ENCODE measurements at places on chromosomes 16 and 17.

GRCh38 chr17:64262198-64262999 is 661 bp downstream of the TEX2 start:
- DNase-seq, result peak; percentile 25

DNA sequence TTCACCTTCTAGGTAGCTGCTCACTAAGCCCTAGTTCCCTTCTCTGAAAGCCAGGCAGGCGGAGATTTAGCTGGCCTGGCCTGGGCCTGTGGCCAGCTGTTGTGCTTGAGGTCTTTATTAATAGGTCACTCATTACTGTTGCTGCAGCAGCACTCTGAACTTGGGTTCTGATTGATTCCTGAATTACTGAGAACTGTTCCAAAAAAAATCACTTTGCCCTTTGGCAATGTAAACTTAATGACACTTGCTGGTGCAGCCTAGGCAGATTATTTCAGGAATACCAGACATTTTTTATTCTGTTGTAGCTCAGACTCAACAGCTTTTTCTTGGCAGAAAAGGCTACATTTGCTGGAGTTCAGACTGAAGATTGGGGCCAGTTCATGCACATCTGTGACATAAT is 2.7 kb downstream of the TOM1L1 start:
- DNase-seq, result no peak

GRCh38 chr16:81707411-81708265 is 71.5 kb upstream of the PLCG2 start:
- no peak for DNase-seq

GRCh38 chr16:29674188-29674587 is 4.8 kb upstream of the QPRT start:
- peak; percentile 84 for DNase-seq

- DNase-seq, result no peak
Observed at GRCh38 chr16:5042574-5043171, 8.9 kb upstream of the NAGPA start.

DNA sequence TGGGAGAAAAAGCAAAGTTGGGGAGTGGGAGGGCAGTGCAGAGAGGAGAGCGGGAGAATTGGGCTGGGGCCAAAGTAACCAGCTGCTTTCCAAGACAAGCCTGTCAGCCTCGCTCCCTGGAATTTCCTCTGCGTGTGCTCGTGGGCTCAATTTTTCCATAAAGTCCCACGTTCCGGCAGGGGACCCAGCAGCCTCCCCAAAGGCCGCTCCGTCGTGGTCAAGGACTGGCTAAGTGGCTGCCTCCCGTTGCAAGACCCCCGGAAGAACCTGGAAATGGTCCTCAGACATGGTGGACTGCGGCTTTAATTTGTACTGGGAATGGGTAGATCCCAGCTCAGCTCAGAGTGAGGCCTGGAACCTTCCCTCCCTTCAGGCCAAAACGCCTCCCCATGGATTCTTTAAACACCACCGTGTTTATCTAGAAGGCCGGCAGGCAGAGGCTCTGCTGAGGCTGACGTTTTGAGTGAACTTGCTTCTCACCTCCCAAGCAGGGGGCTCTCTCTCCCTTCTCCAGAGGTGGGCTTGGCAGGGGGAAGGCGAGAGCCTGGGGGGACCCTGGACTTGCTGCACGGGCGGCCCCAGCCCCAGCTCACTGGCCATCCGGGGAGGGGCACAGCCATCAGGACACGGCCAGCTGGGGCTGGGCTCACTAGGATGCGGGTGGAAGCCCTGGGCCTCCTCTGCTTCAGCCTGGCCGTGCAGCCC is 190.0 kb downstream of the C16orf95 start:
- DNase-seq, result no peak

DNA sequence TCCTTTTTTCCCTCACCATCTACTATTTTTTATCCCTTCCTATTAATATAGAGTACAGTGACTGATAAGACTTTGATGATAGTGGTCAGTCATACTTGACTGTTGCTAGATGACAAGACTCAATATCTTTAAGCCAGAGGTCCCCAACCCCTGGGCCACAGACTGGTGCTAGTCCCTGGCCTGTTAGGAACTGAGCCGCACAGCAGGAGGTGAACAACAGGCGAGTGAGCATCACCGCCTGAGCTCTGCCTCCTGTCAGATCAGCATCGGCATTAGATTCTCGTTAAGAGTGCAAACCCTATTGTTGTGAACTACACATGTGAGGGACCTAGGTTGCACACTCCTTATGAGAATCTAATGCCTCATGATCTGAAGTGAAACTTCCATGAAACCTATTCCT is 341.3 kb downstream of the BCAS3 start:
- no peak for DNase-seq

DNA sequence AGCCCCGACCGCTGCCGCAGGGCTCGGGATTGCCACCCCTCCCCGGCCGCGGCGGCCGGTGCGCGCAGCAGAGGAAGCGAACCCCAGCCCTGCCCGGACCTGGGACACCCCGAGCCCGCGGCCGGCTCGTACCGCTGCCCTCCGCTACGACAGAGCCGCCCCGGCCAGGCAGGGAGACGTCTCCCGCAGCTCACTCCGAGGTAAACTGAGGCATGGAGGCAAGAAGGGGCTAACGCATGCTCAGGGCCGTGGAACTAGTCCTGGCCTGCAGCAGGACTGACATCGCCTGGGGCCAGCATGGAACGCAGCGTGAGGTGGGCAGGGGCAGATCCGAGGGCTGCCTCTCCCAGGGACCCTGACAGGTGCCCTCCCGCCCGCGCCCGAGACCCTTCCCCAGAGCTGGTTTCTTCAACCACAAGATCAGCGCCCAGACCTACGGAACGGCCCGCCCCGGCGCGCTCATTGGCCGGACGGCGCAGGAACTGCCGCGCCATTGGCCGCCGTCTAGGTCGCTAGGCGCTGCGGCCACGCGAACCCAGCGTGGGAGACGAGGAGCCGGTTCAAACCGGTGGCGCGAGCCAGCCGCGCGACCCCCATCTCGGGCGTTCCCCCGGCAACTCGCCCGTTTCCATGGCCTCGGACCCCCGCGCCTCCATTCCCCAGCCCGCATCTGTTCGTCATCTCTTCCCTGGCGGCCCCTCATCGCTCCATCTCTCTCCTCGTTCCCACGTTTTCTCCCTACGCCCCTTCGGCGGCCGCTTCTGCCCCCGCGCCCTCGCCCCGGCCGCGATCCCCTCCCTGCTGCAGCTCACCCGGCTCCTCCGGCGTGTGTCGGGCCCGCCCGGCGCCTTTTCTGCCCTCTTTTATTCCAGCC is at the start of gene SLC43A2:
Gene SLC43A2 (minus strand): TSS at position 853 of the 874 bp plus-strand sequence. CDS start 960 bp downstream, outside the sequence.
- peak; percentile 80 for DNase-seq

DNA sequence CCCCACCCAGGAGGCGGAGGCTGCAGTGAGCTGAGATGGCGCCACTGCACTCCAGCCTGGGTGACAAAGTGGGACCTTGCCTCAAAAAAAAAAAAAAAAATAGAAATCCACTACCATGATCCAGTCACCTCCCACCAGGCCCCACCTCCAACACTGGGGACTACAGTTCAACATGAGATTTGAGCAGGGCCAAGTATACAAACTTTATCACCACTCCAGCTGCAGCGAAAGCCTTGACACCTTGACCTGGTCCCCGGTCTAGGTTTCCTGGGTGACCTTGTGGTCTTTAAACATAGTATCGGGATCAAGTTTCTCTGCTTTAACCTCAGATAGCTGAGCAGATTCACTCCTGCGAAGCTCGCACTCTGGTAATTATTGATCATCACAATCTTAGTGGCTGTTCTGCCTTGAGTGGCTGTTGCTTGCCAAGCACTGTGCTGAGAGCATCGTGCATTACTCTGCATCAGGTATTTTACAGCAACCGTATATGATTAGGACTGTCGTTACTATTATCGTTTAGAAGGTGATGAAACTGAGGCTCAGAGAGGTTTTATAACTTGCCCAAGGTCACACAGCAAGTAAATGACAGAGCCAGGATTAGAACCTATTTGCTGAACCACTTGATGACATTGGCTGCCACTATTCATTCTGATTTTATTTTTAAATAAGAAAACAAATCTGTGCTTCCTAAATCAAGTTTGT is 50.3 kb upstream of the MEAK7 start:
- DNase-seq, result no peak

DNA sequence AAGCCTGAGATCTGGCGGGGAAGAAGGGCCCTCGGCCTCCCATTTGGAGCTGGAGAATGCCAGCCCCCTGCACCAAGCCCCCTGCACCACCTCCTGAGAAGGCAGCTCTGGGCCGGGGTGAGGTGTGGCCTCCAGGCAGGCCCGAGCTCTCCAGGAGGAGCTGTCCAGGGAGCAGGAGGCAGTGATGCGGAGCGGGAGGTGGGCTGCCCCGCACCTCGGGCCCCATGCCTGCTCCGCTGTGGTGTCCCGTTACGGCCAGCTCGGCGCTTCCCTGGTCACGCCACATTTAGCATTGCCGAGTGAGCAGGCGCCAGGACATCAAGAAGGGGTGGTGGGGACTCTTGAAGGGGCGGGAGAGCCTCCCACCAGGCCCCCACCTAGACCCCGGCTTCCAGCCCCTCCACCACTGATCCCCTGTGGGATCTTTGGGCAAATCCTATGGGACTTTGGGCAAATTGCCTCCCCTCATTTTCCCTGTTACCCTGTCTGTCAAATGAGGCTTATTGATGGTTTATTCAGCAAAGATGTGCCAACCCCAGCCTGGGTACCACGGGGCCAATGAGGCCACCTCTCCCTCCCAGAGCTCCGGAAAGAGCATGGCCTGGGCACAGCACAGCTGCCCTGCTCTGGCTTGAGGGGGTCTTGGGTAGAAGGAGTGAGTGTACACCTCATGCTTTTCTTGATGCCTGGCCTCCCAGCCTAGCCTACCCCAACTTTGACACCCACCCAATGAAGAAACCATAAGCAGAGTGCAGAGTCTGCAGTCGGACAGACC is 15.3 kb downstream of the FOXN1 start:
- no peak for DNase-seq

Data from MV-4-11 (cell line).